Effector CD4-positive, alpha-beta T cell (primary cell): ENCODE measurements at places on chromosomes 16 and 17.

GRCh38 chr17:57379237-57379894, 123.0 kb downstream of the MSI2 start:
- no peak for DNase-seq

DNA sequence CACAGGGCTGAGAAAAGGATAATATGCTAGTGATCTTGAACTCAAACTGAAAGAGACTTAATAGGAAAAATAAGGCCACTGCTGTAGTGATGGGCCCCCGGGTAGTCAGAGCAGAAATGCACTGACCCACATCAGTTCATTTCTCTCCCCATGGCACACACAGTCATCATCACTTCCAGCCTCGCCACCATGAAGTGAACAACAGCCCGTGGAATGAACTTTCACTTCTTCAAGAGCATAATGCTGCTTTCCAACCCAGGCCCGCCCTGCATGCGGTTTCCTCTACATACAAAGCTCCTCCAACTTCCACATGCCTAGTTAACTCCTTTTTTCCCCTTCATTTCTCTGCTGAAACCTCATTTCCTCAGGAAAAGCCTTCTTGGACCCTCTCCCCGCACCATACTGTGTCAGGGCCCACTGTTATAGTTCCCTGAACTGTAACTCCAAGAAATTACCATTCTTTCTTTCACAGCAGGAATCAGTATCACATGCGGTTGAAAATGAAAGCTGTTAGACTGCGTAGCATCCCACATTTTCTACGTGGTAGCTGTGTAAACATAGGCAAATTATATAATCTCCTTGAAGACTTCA, 65.8 kb upstream of the SMIM36 start:
- no peak for DNase-seq

DNA sequence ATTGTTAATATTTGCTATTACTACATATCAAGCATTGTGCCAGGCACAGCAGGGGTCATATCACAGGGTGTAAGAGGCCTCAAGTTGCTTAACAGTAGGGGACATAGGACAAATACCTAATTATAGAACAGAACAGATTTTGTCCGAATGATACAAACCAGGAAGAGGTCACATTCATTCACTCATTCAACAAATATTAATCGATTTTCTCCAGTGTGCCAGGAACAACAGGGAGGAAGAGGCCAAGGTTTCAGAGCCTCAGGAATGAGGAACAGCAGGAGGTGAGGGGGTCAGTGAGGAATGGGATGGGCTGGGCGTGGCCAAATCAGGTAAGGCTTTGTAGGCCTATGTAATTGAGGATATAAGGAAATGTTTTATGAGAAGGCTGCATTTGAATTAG, 11.2 kb upstream of the CHST4 start:
- DNase-seq = no peak

GRCh38 chr16:17635183-17635582, 164.4 kb upstream of the XYLT1 start:
- no peak for DNase-seq

GRCh38 chr16:66382171-66382965, 15.9 kb downstream of the CDH5 start:
- no peak for DNase-seq

DNA sequence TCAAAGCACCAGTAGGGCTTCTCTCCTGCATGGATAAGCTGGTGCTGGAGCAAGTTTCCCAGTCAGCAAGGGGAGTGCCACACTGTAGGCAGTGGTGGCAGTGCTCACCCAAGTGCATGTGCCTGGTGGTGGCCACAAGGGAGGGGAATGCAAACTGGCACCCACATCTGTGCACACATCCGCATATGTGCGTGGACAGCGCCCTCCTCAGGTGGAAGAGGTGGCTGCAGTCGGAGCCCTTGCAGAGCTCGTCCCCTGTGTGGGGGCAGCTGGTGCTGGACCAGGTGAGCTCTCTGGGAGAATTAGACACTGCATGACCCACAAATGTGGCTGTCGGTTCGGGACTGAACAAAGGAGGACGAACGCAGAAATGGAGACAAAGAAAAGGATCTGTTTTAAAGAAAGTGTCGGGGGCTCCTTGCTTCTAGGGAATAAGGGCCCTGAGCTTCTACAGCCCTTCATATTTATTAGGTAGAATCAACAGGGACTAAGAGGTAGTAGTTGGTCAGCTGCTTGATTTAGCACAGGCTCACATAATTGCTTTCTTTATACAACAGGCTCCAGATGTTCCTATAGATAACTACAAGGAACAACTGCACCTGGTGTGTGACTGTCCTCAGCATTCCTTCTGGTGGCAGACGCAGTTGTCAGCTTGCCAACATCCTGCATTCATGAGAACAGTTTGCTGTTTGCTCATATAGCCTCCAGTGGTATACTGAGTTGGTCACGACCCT, 5.3 kb upstream of the ZNF689 start:
- peak; percentile 63 for DNase-seq

DNA sequence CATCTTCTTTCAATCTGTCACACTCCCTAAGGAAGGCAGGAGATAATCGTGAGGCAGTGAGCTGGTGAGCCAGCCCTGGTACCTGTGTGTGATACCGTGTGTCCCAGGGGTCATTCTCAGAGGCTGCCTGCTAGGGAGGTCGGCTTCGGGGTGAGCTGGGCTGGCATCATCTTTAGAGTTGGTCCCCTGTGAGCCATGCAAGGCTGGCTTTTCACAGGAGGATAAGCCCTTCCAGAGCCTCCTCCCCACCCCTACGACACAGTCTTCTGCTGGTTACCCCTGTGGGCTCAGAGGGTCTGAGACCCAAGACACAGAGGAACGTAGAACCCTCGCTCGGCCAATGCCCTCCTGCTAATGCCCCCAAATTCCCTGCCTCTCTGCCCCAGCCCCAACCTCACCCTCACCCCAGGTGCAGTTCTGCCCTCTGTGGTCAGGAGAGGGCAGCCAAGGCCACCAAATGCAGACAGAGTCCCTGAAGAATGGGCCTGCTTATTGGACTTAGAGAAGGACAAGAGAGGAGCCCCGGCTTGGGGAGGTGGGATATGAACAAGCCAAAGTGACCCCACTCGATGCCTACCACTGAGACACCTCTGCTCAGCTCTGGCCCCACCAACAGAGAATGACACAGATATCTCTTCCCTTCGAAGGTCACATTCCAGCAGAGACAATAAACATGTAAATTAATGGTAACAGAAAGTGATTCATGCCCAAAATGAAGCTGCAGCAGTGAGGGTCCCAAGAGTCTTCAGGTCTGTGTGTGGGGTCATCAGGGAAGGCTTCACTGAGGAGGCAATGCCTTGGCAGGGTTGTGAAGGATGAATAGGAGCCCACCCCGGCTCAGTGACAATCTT, 80.8 kb upstream of the CCL1 start:
- DNase-seq = no peak

GRCh38 chr17:43217614-43218087, 6.0 kb downstream of the TMEM106A start:
- no peak for DNase-seq

- DNase-seq = no peak
These were observed 8.4 kb downstream of the ZDHHC1 start for GRCh38 chr16:67407788-67408452.

- DNase-seq = no peak
These were observed 184.8 kb downstream of the CCDC182 start for GRCh38 chr17:57560319-57560705.

DNA sequence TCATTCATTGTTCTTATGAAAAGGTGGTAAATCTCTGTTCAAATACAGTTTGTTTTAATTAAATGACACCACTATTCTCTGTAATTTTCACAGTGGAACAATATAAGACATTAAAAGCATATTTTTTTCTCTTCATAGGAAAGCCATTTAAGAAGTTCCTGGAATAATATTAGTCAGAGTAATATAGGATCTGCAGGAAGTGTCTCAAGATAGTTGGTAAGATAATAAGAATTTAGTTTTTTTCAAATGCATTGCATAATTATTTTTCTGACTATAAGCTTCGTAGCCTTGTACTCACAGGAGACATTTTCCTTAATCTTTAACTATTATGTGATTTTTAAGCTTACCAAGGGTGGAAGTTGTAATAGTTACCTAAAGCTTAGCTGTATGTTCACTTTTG, 16.9 kb downstream of the STXBP4 start:
- DNase-seq = no peak

- DNase-seq = no peak
These were observed 5.4 kb downstream of the AMFR start for GRCh38 chr16:56419740-56420548.

DNA sequence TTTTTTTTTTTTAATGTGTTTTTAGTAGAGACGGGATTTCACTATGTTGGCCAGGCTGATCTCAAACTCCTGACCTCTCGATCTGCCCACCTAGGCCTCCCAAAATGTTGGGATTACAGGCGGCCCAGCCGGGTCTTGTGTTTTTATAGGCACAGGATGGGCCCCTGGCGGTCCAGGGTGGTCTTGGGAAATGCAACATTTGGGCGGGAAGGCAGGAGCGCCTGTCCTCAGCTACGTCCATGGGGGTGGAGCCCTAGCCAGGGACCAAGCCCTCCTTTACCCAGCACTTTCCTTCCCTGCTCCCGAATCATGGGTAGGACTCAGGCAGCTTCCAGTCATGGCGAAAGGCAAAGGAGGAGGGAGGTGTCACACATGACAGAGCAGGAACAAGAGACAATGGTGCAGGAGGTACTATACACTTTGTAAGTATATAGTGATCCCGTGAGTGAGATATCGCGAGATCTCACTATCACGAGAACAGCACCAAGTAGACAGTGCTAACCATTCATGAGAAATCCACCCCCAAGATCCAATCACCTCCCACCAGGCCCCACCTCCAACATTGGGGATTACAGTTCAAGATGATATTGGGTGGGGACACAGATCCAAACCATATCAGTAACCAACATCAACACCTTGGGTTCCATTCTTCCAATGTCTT, 226.7 kb upstream of the WSCD1 start:
- DNase-seq = no peak

- DNase-seq = no peak
These were observed 234.7 kb upstream of the SDK2 start for GRCh38 chr17:73878923-73879322.

GRCh38 chr16:85800321-85800669, 800 bp downstream of the COX4I1 start:
- DNase-seq = no peak

GRCh38 chr16:66250686-66251431, 115.6 kb upstream of the CDH5 start:
- no peak for DNase-seq

- DNase-seq = no peak
These were observed 66.0 kb downstream of the GNAO1 start for GRCh38 chr16:56257239-56257638.

- DNase-seq = peak; percentile 83
These were observed 28.2 kb downstream of the ACTG1 start for GRCh38 chr17:81484195-81484979.

DNA sequence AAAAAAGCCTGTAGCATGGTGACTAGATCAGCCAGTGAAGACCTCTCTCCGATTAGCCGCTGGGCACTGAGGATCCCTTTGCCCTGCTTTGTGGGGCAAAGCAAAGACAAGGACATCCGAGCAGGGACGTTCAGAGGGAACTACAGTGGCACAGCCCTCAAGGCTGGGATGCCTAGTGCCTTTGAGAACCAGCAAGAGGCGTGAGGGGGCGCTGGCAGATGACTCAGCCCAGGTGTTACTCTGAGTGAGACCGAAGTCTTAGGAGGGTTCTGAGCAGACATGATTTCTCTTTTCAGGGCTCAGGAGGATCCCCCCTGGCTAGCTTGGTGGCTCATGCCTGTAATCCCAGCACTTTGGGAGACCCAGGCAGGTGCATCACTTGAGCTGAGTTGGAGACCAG, 178.6 kb downstream of the CPPED1 start:
- no peak for DNase-seq

DNA sequence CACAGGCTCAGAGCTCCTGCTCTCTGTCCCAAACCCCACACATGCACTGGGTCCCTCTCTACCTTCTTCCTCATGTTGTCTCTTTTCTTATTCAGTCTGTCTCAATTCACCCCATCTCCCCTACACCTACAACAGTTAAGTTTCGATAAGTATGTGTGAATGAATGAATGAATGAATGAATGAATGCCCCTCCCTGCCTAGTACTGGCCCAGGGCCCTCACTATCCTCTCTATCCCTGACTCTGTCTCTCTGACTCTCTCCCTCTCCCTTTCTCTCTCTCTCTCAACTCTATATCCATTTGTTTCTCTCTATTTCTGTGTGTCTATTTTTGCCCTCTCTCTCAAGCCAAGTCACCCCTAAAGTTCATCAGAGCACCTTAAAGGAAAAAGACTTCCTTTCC, 6.7 kb upstream of the KRT9 start:
- DNase-seq = no peak

DNA sequence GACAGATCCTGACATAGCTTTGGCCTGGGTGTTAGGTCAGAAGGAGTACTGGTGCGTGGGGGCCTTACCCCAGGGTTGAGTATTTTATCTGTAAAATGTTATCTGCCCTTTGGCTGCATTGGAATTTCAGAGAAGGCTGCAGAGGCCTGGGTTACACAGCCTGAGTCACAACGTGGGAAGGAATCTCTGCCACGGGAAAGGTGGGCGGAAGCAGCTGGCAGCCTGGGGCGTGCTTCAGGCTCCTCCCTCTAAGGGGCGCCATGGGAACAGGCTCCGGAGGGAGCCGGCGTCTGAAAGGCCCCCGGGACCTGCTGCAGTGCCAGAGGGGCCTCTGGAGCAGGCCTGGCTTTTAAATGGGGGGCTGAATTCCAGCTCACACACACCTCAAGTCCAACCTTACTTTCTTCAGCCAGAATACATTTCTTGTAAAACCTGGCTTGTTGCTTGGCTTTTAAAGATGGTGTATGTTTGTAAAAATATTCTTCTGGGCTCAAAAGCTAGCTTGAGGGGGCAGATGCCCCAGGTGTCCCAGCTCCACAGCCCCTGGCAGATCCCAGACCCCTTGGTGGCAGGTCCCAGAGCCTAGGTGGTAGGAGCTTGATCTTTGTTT, 142.2 kb downstream of the RAB11FIP4 start:
- DNase-seq = no peak

- DNase-seq = no peak
These were observed 2.5 kb downstream of the ELP5 start for GRCh38 chr17:7254511-7254910.

GRCh38 chr17:65977041-65977440, 214.9 kb downstream of the CEP112 start:
- no peak for DNase-seq

DNA sequence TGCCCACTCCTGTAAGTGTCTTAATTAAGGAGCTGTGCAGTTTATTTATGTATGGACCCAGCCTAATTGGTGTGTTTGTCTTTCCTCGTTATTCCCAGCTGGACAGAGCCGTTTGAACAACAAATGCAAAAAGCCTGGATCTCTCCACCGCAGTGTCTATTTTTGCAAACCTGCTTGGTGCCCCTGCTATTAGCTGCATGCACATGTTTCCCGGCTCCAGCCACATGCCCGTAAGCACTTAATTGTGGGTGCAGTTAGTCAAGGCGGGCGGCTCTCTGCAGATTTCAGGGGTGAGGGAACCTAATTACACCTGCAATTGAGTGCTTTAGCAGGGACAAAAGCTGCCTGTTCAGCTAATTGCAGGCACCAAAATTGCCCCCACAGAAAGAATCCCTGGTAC, 74.0 kb upstream of the GSE1 start:
- DNase-seq = no peak

GRCh38 chr16:17411263-17411662, 59.5 kb downstream of the XYLT1 start:
- no peak for DNase-seq

- no peak for DNase-seq
These were observed 49.1 kb downstream of the TBC1D16 start for GRCh38 chr17:79986411-79987186.
